Right ventricle myocardium superior (tissue), 1 donor: ENCODE measurements at places on chromosomes 13 and 19. TPM values are rescaled to one million over a fixed set of nuclear protein-coding genes. Genes with fewer than 3 reads are reported as not detected.

- peak; percentile 42 for DNase-seq
Observed at GRCh38 chr19:55632463-55632834, 8.1 kb upstream of the ZNF784 start.

- no peak for DNase-seq
Observed at GRCh38 chr19:7808108-7808507, 21.9 kb upstream of the EVI5L start.

- no peak for DNase-seq
Observed at GRCh38 chr13:46536341-46536740, 16.6 kb upstream of the LRCH1 start.

DNA sequence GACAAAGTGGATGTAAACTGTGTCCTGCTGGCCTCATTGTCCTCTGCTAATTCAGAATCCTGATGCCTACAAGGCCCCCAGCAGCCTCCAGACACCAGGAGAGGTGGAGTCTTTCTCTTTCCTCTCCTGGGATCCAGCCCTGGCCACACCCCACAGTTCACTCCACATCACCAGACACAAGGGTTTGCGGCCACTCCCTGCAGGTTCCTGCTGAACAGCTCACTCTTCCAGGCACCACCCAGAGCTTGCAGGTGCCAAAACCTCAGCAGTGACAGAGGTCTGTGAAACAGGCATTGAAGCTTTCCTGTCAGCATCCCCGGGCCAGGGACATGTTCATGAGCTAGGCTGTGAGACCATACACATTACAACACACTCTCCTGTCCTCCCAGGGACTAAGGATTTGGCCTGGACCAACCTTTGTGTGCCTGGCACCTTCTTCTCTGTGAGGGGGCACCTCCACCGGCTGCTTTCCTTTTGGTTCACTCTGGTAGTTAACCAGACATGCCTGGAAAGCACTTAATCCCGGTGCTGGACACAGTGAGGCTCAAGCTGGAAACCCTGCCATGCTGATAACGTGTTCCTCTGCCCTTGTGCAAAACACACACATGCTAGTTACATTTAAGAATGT lies 11.1 kb upstream of the ATP12A start:
- no peak for DNase-seq

GRCh38 chr19:16296713-16297112 lies 27.9 kb upstream of the KLF2 start:
- DNase-seq, result no peak

DNA sequence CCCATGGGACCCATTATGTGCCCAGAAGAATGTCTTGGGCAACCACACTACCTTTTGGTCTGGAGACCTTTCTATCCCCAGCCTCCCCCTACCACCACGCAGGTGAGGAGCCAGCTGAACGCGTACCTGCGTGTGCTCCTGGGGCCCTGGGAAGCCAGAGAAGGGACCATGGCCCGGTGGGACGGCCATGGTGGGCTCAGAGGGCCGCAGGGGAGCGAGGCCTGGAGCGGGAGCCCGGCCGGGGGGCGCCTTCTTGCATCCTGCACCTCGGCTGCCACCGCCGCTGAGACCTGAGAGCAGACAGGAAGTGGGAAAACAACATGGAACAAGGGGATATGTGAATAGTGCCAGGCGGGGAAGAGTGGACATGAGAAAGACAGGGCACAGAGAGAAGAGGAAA lies 2.3 kb downstream of the DYRK1B start:
- DNase-seq, result no peak

GRCh38 chr13:71867131-71867814 lies at the start of gene DACH1:
Gene DACH1 (minus strand): TSS chr13:71867204.
- peak; percentile 63 for DNase-seq

DNA sequence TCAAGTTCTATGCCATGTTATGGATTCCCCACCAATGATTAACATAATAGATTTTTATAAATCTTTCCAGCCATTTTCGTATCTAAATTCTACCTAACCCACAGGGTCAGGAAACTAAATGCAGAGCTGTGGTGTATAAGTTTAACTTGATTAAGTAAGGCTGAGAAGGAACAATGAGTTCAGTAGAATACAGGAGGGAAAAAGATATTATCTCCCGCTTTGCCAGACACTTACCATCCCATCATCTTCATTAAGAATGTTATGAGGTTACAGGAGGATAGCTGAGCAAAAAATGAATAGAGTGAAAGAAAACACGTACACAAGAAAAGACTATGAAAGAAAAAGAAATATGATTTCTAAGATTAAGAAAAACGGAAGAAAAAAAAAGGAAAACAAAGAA lies 27.1 kb downstream of the N4BP2L2 start:
- no peak for DNase-seq

- no peak for DNase-seq
Observed at GRCh38 chr19:30686176-30686820, 314.1 kb downstream of the ZNF536 start.

DNA sequence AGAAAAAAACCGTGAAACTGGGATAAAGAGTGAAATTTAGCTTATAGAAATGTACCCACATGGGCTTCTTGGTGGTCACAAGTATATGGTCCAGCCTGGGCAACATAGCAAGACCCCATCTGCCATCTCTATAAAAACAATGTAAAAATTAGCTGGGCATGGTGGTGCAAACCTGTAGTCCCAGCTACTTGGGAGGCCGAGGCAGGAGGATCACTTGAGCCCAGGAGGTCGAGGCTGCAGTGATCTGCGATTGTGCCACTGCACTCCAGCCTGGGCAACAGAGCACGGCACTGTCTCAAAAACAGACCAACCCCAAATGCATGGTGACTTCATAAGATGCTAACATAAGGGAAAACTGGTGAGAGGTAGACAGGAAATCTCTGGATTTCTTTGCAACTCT lies 54.4 kb downstream of the GNG7 start:
- no peak for DNase-seq

ZNF560 gene
- total RNA-seq, result not detected

PLIN4 gene
- 239 TPM for total RNA-seq

STAP2 gene
- 1.6 TPM for total RNA-seq

EGLN2 gene
- total RNA-seq, result 65.4 TPM

ZNF99 gene
- 0.05 TPM for total RNA-seq
